ENCODE measurements at places on chromosomes 6 and 20. TPM values are rescaled to one million over a fixed set of nuclear protein-coding genes. Genes with fewer than 3 reads are reported as not detected.

WFDC8 gene
- not detected for total RNA-seq

BPIFB1 gene
- not detected for total RNA-seq

TNF gene
- 0.49 TPM for total RNA-seq

TDP2 gene
- 25.1 TPM for total RNA-seq

STX11 gene
- 7.4 TPM for total RNA-seq

SERAC1 gene
- total RNA-seq: 5.1 TPM

CST2 gene
- 0.75 TPM for total RNA-seq

DNA sequence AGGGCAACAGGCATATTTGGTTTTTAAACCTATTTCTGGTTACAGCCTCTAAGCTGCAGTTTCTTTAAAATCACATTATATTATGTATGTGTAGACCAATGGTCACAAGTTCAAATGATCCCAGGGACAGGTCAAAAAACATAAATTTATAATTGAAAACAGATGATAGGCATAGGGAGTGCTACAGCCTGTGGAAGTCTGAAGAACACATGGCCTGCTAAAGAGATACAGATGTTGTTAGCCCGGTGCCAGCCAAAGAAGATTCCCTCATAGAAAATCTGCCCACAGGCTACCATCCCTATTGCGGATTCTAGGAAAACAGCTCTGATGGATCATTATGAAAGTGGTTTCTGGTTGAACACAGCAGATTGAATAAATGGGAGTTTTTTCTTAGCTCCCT lies 65.3 kb downstream of the NRSN1 start:
- no peak for DNase-seq
- H3K27me3 ChIP-seq: peaks cover 5% of the 10 kb centered on the region
- no peak overlapping the region for H3K27ac ChIP-seq
- H3K4me3 ChIP-seq: no peak overlapping the region
- no peaks in the 10 kb centered on the region for H3K36me3 ChIP-seq

DNA sequence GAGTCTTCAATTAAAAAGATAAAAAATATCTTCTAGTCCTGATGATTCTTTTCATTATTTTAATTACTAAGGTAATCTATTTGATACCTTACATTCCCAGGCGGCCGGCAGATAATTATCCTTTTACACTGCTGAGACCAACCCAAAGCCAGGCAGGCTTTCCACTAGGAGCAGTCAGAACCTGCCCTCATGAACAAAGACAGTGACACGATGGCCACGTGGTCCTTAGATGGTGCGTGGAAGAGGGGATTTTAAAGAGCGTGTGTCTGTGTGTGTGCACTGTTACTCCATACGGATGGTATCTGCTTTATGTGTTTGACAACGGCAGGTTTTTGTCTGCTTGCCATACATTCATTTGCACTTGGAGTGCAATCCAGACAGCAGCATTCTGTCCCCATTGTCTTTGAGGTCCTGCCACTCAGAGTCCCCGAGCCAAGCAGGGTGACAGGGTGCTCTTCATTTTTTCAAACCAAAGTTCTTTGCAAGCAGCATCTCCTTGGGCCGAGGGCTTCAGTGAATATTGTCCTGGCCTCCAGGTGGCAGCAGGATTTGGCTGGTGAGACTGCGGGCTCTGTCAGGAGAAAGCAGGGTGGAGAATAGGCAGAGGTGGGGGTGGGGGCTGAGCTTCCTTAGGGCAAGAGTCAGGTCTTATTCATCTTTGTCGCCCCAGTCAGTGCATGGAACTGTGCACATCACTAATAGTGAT lies 260.5 kb downstream of the NRN1 start:
- no peak overlapping the region for H3K27ac ChIP-seq
- no peak overlapping the region for H3K4me3 ChIP-seq
- no peaks in the 10 kb centered on the region for H3K36me3 ChIP-seq
- peaks cover 30% of the 10 kb centered on the region for H3K4me1 ChIP-seq

DNA sequence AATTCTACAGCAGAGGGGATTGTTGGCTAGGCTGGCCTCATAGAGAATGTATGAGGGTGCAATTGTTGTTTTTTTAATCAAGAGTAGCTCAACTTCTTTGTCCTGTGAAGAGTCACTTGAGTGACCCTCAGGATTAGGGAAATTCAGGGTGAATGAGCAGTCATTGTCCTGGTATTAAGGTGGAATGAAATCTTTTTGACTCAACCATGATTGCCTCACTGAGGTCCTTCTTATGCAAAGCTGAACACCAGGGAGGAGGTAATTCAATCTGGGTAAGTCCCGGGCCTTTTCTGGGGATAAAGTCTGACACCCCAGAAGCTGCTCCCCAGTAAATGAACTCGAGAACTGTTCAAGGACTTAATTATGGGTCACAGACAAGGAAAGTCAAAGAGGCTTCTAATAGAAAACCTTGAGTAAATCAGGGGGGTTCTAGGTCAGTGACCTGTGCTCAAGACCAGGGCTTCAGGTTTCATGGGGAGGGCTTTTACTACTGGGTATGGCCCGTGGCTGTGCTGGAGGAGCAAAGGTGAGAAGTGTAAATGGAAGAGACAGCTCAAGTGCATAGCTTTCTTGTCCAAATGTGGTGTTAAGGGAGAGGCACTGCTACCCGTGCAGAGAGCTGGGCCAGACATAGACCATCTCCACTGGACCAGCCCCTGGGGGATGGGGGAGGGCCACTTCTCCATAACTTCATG lies 25.3 kb upstream of the ZBTB24 start:
- DNase-seq: no peak
- H3K4me3 ChIP-seq: no peak overlapping the region
- no peaks in the 10 kb centered on the region for H3K4me1 ChIP-seq
- no peaks in the 10 kb centered on the region for H3K36me3 ChIP-seq

GRCh38 chr6:26197933-26198721 lies 110.9 kb downstream of the HFE start:
- H3K4me3 ChIP-seq: peak overlapping the region; percentile 59
- peaks cover 51% of the 10 kb centered on the region for H3K4me1 ChIP-seq
- no peaks in the 10 kb centered on the region for H3K36me3 ChIP-seq
- no peaks in the 10 kb centered on the region for H3K27me3 ChIP-seq
- DNase-seq: no peak

GRCh38 chr6:28218312-28219248 lies 6.5 kb upstream of the ZSCAN9 start:
- peaks cover 12% of the 10 kb centered on the region for H3K4me1 ChIP-seq
- peak overlapping the region; percentile 75 for H3K27ac ChIP-seq

DNA sequence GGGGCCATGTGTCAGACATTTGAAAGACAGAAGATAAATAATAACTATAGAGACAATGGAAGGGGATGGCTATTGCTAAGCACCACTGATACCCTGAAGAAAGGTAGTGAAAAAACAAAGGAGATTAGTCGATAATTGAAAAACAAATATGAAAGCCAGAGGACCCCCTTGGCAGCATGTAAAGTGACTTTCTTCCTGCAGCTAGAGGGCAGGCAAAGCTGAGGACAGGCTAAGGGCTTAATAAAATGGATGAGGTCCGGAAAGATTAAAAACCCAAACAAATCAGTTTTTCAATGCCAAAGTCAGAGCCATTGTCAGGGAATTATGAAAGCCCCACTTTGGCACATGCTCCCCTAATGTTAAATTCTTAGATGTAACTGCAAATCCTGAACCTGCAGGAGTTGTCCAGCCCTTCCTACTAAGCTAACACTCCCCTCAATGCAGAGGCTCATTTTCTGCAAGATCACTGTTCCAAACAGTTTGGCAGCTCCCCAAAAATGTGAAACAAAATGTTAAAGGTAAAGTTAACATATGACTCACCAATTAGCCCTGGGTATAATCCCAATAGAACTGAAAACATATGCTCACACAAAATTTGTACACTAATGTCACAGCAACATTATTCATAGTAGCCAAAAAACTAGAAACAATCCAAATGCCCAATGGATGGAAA lies 1177.9 kb downstream of the GRIK2 start:
- H3K36me3 ChIP-seq: no peaks in the 10 kb centered on the region
- no peaks in the 10 kb centered on the region for H3K27me3 ChIP-seq
- no peak overlapping the region for H3K4me3 ChIP-seq
- no peak overlapping the region for H3K27ac ChIP-seq
- no peaks in the 10 kb centered on the region for H3K4me1 ChIP-seq

DNA sequence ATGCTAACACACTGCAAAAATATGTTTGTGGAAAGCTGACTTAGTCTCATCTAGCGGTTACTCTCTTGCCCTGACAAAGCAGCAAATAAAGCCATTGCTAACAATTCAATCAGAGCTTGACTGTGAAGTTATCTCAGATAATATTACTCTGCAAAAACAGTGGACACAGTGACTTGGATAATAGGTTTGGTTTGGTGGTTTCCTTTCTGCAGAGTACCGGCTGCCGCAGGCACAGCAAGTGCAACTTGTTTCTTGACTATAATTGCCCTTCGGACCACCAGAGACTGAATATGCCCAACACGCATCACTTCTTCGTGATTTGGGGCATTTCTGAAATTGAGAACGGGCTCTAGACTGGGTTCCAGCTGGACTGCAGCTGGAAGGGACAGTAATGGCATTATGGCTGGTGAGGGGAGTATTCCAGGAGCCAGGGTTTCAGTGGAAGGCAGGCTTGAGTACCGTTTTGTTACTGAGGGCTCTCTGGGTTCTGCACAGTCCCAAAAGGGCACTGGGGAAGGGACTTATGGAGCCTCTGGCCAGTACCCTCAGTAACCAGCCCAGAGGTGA lies 40.0 kb downstream of the DSTN start:
- peak overlapping the region; percentile 66 for H3K27ac ChIP-seq
- no peak overlapping the region for H3K4me3 ChIP-seq
- no peak for DNase-seq
- H3K4me1 ChIP-seq: peaks cover 24% of the 10 kb centered on the region
- H3K27me3 ChIP-seq: no peaks in the 10 kb centered on the region

DNA sequence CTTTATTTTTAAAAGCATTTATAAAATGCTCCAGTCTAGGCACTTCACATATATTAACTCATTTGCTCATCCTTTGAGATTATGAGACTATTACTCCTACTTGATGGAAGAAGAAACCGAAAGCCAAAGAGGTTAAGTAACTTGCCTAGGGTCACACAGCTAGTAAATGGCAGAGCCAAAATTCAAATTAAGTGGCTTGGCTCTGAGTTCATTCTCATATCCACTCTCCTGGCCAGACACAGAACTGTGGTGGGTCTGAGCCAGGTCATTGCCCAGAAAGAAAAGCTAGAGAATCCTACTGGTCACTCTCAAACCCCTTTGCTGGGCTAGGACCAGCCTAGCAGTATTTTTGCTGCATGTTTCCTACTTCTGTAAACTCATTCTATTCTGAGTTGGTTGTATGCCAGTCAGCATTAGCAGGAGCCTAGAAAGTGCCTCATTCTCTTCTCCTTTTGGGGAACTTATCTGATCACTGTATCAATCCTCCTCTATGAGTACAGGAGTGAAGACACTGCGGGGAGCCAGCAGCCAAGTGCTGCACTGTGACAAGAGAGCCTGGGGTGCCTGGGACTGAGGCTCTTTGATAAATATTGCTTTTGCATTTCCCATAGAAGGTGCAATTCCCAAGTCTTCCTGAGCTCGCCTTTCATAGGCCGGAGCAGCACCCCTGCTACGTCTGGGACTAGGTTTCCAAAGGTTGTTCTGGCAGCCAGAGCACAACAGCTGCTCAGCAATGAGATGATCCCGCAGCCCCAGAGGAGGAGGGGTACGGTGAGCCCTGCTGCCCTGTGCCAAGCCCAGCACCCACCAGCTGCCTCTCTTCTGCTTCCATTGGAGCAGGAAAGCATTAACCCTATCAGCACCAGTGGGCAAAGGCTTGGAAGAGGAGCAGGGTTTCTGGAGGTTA lies 728.3 kb downstream of the MAFB start:
- peaks cover 11% of the 10 kb centered on the region for H3K4me1 ChIP-seq
- H3K4me3 ChIP-seq: no peak overlapping the region
- no peaks in the 10 kb centered on the region for H3K27me3 ChIP-seq
- H3K27ac ChIP-seq: no peak overlapping the region
- H3K36me3 ChIP-seq: no peaks in the 10 kb centered on the region

DNA sequence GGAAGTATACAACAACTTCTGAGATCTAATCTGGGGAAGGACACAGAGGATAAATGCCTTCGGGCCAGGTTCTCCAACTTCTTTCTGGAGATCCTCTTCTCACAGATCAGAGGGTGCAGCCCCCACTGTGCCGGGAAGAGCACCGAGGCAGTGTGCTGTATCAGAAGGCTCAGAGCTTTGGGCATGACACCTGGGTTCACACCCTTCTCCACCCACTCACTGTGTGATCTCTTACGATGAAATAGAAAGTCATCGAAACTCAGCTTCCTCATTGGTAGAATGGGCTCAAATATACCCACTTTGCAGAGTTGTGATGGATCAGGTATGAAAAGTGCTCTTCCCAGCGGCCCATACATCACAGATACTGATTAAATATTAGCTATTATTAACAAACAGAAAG lies 347.5 kb upstream of the SOX4 start:
- no peaks in the 10 kb centered on the region for H3K4me1 ChIP-seq
- H3K36me3 ChIP-seq: no peaks in the 10 kb centered on the region
- no peak overlapping the region for H3K4me3 ChIP-seq
- H3K27ac ChIP-seq: no peak overlapping the region

DNA sequence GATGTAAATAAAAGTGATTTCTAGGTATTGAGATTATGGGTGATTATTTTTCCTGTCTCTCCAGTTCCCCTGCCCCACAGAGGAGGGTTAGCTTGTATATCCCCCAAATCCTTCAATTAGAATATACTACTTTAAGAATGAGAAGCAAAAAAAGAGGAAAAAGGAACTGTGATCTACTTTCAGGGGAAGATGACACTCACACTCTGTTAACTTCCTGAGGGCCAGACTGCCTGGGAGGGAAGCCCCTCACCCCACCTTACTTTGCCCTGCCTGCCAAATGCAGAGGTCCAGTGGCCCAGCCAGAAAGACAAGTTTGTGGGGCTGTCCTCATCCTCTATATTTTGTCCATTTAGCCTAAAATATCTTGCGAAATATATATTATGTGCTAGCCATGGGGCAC lies 9.2 kb upstream of the LY86 start:
- H3K4me1 ChIP-seq: no peaks in the 10 kb centered on the region
- H3K4me3 ChIP-seq: no peak overlapping the region
- no peak overlapping the region for H3K27ac ChIP-seq
- H3K27me3 ChIP-seq: no peaks in the 10 kb centered on the region

GRCh38 chr6:140915103-140915502 lies 1217.6 kb upstream of the GJE1 start:
- DNase-seq: no peak
- H3K27me3 ChIP-seq: no peaks in the 10 kb centered on the region
- no peaks in the 10 kb centered on the region for H3K36me3 ChIP-seq
- peaks cover 12% of the 10 kb centered on the region for H3K4me1 ChIP-seq

DNA sequence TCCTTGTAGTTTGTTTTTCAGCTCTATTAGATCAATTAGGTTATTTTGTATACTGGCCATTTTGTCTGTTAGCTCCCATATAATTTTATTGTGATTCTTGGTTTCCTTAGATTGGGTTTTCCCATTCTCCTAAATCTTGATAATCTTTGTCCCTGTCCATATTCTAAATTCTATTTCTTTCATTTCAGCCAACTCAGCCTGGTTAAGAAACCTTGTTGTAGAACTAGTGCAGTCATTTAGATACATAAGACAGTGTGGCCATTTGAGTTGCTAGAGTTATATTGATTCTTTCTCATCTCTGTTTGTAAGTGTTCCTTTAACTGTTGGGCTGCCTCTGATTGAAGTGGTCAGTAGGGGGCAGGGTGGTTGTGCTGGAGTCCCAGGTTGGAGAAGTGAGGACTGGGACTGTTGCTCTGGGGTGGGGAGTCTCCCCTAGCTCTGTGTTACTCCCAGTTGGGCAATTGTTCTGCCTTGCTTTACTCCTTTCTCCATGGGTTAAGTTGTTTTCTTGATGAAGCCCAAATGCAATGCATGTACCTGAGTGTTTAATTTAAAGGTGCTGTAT lies 98.8 kb upstream of the NRN1 start:
- no peaks in the 10 kb centered on the region for H3K4me1 ChIP-seq
- no peaks in the 10 kb centered on the region for H3K36me3 ChIP-seq
- DNase-seq: no peak
- no peak overlapping the region for H3K4me3 ChIP-seq
- H3K27me3 ChIP-seq: no peaks in the 10 kb centered on the region

- no peak overlapping the region for H3K4me3 ChIP-seq
- H3K36me3 ChIP-seq: no peaks in the 10 kb centered on the region
- H3K4me1 ChIP-seq: peaks cover 1% of the 10 kb centered on the region
- no peak for DNase-seq
- H3K27me3 ChIP-seq: peaks cover 13% of the 10 kb centered on the region
These were observed 258.6 kb downstream of the FNDC1 start for GRCh38 chr6:159427771-159428170.

All from heart right ventricle (tissue), 16 donors.